Uterus (tissue), 4 donors: ENCODE measurements at places on chromosomes 4 and X. TPM values are rescaled to one million over a fixed set of nuclear protein-coding genes. Genes with fewer than 3 reads are reported as not detected.

DNA sequence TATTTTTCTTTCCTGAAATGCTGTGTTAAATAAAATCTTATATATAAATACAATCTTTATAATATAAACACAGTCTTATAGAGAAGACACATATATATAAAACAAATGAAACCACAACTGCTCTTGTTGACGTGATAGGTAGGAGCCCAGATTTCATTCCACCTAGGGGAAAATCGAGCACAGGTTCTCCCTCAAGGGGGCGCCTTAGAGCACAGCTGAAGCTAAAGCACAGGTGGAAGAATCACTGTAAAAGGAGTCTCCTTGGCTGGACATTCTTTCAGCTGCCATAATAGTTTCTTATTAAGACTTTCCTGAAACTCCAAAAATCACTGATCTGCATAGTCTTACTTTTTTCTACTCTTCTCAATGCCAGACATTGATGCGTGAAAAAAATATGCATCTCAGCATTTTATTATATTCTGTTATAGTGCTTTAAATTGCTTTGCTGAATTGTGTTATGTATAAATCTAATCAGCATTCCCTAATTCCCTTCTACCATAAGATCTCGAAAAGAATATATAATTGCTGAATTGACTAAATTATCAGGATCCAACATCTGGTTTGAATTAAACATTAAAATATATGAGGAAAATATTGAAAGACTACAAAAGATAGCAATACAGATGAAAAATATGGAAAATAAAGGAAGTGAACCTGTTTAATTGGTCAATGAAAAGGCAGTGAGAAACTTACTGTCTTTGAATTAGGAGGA lies 25.5 kb upstream of the RXFP1 start:
- no peak for DNase-seq

DNA sequence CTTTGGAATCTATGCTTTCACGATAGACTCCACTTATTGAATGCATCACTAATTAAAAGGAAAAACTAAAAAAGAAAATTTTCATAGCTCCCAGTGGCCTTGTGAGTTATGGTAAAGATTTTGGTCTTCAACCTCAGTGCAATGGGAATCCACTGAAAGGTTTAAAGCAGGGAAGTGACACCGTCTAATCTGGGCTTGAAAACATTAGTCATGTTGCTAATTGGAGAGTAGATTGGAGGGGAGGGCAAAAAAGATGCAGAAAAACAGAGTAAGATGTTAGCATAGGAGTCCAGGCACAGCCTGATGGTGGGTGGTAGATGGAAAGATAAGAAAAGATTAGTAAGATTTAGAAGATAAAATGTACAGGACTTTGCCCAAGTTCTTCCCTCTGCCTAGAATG lies 633.1 kb upstream of the FTHL17 start:
- DNase-seq: no peak

The GAGE2A gene
- total RNA-seq: not detected

DNA sequence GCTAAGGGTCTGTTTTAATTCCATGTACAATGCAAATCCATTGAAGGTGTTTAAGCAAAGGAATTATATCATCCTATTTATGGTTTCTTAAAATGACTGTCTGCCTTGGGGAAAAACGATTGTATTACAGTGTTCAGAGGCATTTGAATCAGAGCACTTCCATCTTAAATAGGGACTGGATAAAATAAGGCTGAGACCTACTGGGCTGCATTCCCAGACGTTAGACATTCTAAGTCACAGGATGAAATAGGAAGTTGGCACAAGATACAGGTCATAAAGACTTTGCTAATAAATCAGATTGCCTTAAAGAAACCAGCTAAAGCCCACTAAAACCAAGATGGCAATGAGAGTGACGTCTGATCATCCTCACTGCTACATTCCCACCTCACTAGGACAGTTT lies 1167.2 kb upstream of the PABPC4L start:
- no peak for DNase-seq

The UCP1 gene
- not detected for total RNA-seq

GRCh38 chr4:73761856-73762255 lies 21.5 kb downstream of the CXCL8 start:
- no peak for DNase-seq

DNA sequence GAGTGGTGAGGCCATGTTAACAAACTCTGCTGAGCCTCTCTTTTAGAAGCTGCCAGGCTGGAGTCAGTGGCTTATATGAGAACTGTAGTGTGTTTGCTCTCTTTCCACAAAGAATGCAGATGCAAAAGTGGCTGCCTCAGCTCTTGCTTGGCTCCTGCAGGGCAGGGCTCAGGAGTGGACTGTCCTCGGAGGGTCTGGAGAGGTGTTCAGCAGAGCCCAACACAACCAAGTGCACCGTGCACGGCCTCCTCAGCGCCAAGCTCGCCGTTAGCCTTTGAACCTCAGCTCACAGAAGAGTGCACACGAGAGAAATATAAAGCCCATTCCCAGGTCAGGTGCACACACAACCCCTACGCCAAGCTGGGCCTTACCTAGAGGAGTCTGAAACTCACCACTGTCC lies 82.8 kb downstream of the C4orf51 start:
- DNase-seq: no peak

- DNase-seq: no peak
These were observed 227.9 kb upstream of the ANKRD50 start for GRCh38 chr4:124940387-124940786.

- no peak for DNase-seq
These were observed 755.1 kb upstream of the IGFBP7 start for GRCh38 chr4:57865264-57865663.

GRCh38 chr4:125244848-125245450 lies 69.8 kb upstream of the FAT4 start:
- no peak for DNase-seq

DNA sequence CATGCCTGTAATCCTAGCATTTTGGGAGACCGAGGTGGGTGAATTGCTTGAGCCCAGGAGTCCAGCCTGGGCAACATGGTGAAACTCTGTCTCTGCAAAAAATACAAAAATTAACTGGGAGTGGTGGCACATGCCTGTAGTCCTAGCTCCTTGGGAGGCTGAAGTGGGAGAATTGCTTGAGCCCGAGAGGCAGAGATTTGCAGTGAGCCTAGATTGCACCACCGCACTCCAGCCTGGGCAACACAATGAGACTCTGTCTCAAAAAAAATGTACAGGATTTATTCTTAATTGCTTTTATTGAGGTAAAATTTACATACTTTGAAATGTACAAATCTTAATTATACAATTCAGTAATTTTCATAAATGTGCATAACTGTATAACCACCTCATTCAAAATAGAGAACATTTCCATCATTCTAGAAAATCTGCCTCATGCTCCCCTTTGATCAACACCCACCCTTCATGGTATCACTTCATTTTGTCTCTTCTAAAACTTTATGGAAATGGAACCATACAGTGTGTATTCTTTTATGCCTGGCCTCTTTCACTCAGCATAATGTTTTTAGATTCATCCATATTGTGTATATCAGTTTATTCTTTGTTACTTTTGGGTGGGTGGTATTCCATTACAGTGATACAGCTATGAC lies 39.1 kb downstream of the SNX25 start:
- no peak for DNase-seq
